ENCODE measurements at places on chromosomes 1 and 21.

DNA sequence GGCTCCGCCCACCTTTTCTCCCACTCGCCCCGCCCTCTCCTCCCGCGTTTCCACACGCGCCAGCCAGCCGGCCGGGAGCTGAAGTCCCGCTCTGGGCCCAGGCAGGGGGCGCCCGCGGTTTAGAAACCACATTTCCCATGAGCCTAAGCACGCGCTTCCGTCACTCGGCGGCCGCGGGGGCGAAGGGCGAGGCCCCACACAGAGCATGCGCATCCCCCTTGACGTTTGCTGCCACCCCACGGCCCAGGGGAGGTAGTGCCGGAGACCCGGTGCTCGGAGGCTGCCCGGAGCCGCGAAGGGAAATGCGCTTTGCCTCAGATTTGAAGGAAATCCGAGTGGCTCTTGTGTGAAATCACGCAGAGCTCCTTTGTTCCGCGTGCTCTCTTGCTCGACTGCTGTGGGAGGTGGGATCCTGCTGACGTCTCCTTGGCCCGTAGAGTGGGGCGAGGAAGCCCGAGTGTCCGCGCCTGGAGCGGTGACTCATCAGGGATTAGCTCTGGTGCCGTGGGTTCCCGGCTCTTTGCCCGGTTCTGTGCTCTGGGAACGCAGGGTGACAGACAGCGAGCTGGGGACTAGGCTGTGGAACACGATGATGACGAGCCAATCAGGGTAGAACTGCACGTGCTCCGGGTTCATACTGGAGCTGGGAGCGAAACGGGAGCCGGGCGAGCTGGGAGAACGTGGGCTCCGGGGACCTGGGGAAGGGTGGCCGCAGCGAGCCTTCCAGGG is 406 bp upstream of the B3GALNT2 start:
- peak; percentile 99 for DNase-seq

DNA sequence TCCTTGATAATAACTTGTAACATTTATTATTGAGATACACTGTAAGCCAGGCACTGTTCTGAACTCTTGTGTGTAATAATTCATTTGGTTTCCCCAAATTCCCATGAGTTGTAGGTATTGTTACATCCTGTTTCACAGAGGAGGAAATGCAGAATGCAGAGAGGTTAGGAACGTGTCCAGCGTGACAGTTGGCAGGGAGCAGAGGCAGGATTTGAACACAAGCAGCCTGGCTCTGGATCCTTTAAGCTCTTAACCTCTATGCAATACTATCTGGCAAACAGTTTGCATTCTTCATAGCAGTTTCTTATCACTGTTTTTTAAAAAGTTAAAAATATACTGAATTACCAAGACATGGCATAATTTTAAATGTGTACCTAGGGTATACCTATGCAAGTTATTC is 30.5 kb downstream of the EEIG2 start:
- DNase-seq, result no peak

GRCh38 chr1:202288177-202288576 is 53.6 kb downstream of the UBE2T start:
- DNase-seq, result no peak

- DNase-seq, result no peak
Measured at GRCh38 chr1:79460773-79461436, 454.4 kb upstream of the ADGRL4 start.

DNA sequence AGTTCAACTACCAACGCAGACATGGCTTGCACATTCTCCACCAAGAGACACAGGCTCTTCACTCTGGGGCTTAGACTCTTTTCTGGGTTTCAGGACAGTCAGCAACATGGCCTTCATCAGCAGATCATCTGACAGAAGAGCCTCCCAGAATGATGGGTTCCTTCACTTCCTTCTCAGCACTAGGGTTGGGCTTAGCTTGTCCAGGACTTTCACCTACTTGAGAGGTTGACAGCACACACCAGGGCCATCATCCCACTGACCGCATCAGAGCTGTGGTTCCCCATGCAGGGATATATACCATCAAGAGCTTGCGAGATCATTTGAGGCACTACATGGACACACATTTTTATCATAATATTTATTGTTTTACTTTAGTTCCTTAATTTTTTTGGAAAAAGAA is 10.4 kb upstream of the NCF2 start:
- no peak for DNase-seq

GRCh38 chr21:32611471-32611997 is 643 bp downstream of the CFAP298 start:
- no peak for DNase-seq

DNA sequence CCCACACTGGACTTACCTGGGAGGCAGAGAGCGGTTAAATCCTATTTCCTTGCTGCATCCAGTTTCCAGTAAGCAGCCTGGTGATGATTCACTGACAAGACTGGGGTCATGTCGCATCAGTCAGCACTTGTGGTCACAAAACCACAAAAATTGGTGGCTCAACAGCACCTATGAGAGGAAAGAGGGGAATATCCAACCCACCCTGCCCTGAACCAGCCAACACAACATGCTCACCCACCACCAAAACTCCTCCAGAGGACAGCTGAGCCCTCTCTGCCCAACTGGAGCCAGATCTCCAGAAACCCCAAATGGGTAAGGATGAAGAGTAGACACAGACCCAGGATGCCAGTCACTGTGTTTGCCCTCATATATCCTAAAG is 64.0 kb downstream of the CD46 start:
- DNase-seq, result no peak

DNA sequence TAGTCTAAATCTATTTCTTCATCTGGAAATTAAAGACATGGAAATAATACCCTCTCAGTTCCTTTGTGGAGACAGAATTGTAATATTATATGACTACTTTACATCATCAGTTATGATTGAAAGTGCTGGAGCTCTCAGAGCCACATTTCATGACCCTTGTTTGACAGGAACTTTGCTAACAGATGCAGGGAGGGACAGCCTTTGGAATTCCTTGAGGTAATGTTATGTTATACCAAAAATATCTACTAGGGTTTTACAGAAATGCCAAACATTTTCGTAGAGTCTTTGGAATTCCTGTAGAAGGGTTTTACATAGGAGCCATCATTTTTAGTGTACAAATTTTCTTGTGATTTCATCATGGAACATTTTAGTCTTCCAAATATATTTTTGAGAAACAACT is 57.4 kb upstream of the ADAMTS5 start:
- DNase-seq, result no peak

GRCh38 chr1:151915061-151915686 is 5.9 kb upstream of the THEM4 start:
- no peak for DNase-seq

- peak; percentile 50 for DNase-seq
Measured at GRCh38 chr1:63319046-63320021, 3.0 kb upstream of the FOXD3 start.

DNA sequence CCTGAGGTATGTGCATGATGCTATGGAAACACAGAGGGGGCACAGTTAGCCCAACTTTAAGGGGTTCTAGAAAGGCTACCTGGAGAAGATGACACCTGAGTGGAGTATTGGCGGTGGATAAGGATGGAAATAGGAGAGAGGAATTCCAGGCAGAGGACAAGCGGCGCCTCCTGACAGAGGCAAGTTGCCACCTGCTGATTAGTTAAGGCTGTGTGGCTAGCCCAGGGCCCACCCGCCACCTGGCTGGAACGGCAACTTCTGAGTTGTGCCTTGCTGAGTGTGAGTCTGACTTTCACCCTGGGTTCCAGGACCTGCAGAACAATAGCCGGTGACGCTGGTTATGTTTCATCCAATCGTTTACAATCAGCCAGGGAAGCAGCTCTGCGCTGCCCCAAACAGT is 126.9 kb upstream of the LMO4 start:
- DNase-seq, result no peak

DNA sequence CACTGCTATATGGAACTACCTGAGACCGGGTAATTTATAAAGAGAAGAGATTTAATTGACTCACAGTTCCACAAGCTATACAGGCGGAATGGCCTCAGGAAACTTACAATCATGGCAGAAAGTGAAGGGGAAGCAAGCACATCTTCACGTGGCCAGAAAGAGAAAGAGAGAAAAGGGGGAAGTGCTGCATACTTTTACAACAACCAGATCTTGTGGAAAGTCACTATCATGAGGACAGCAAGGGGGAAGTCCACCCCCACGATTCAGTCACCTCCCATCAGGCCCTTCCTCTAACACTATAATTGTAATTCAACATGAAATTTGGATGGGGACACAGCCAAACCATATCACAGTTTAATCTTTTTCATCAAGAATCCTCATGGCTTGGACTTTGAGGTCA is 339.2 kb upstream of the AJAP1 start:
- no peak for DNase-seq

- DNase-seq, result no peak
Measured at GRCh38 chr1:113977906-113978305, 1.4 kb upstream of the OLFML3 start.

- DNase-seq, result no peak
Measured at GRCh38 chr1:3948344-3948743, 48.3 kb upstream of the C1orf174 start.

- no peak for DNase-seq
Measured at GRCh38 chr1:199151634-199152425, 513.0 kb downstream of the PTPRC start.

- no peak for DNase-seq
Measured at GRCh38 chr1:232626452-232626851, 3.5 kb downstream of the SIPA1L2 start.

GRCh38 chr1:96722161-96722922 is 758 bp downstream of the PTBP2 start:
- peak; percentile 80 for DNase-seq

DNA sequence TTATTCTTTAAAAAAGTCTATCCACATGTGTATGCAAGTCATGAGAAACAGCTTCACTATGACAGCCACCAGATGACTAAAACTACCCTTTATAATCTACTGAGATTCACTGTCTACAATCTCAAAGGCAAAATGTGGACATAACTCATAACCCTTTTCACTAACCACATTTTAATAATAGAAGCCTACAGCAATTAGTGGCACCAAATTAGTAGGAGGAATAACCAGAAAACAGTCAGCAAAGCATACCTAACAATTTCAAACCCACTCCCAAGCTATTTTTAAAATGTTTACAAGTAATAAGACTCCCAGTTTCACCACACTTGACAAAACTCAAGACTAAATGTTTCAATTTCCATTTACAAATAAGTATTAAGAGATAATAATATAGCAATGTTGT is 442.9 kb downstream of the PTPRC start:
- DNase-seq, result no peak

- DNase-seq, result no peak
Measured at GRCh38 chr1:151067185-151067584, 3.4 kb upstream of the GABPB2 start.

GRCh38 chr1:6328696-6329095 is 64.9 kb downstream of the ACOT7 start:
- DNase-seq, result no peak

DNA sequence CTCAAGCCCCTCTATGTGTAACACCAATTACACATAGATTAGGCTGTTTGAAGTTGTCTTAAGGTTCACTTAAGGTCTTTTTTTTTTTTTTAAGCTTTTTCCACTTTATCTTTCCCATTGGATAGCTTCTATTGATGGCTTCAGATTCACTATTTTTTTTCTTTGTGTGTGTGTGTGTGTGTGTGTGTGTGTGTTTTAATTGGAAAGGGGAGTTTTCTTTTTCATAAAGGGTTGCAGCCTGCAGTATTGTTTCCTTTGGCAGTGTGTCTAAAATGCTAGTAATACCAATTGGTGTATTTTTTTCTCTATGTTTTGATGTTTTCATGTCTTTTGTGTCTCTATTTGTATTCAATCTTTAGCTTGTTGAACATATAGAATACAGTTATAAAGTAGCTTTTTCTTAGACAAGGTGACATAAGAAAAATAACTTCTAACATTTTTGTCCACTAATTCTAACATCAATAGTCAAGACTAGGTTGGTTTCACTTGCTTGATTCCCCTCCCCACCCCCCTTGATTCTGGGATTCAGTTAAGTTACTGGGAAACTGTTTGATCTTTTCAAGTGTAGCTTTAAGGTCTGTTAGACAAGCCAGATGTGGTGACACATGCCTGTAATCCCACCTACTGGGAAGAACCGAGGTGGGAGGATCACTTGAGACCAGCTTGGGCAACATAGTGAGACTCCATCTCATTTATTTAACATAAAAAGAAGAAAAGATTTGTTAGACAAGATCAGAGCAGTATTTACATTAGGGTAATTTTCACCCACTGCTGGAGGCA is 21.4 kb downstream of the PRRC2C start:
- DNase-seq, result no peak

- DNase-seq, result no peak
Measured at GRCh38 chr1:54353959-54354358, 52.2 kb downstream of the SSBP3 start.

DNA sequence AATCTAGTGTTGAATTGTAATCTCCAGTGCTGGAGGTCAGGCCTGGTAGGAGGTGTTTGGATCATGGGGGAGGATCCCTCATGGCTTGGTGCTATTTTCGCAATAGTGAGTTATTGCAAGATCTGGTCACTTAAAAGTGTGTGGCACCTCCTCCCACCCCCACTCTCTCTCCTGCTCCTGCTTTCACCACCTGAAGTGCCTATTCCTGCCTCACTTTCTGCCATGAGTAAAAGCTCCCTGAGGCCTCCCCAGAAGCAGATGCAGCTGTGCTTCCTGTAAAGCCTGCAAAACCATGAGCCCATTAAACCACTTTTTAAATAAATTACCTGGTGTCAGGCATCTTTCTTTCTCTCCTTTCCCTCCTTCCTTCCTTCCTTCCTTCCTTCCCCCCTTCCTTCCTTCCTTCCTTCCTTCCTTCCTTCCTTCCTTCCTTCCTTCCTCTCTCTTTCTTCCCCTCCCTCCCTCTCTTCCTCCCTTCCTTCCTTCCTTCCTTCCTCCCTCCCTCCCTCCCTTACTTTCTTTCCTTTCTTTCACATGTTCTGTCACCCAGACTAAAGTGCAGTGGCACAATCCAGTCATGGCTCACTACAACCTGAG is 172.4 kb downstream of the C1orf21 start:
- DNase-seq, result no peak

DNA sequence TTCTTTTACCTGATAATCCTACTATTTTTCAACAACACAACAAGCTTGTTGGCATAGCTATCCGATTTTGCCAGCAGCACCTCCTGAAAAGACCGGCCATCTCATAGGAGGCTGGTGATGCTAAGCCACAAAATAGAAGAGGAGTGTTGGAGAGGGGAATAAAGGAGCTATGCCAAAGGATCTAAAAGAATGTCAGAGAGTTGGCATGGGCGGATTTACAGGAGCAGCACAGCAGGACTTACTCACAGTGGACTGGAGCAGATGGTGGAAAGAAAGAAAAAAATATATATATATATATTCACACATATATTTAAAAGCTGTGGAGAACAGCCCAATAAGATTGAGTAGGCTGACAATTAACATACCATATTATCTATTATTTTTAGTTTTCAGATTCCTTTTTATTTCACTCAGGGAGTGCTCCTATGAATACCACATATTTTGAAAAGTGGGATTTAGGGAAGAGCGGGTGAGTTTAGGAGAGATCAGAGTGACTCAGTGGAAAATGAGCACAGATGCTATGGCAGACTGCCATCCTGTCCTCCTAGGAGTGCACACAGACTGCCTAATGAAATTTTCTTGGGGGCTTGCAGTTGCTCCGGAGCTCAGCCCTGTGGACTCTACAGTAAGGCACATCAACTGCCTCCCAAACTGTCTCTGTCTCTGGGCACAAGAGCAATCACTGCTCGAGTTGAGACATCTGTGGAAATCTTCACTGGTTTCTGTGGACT is 394.4 kb upstream of the CHRM3 start:
- DNase-seq, result peak; percentile 74

- no peak for DNase-seq
Measured at GRCh38 chr1:50243939-50244338, 135.2 kb downstream of the ELAVL4 start.

GRCh38 chr1:51002516-51002915 is 32.5 kb downstream of the CDKN2C start:
- no peak for DNase-seq
